HS-27A (cell line): ENCODE measurements at places on chromosomes 12 and 14.

GRCh38 chr12:54829511-54829910 is 24.8 kb upstream of the MUCL1 start:
- no peak for DNase-seq

- no peak for DNase-seq
Measured at GRCh38 chr12:122949405-122949804, 16.9 kb downstream of the ABCB9 start.

DNA sequence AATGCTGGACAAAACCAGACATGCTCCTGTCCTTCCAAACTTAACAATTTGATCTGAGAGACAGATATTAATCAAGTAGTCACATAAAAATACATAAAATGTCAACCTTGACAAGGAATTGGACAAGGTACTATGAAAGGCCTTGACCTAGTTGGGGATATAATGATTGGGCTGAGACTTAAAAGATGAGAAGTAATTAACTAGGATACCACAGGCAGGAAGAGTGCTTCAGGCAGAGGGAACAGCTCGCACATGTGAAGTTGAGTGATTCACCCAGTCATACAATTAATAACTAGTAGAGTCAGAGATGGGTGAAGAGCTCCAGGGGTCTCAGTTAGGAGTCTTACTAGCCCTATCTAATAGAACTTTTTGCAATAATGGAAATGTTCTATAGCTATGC is 259.5 kb downstream of the MSRB3 start:
- DNase-seq: no peak

DNA sequence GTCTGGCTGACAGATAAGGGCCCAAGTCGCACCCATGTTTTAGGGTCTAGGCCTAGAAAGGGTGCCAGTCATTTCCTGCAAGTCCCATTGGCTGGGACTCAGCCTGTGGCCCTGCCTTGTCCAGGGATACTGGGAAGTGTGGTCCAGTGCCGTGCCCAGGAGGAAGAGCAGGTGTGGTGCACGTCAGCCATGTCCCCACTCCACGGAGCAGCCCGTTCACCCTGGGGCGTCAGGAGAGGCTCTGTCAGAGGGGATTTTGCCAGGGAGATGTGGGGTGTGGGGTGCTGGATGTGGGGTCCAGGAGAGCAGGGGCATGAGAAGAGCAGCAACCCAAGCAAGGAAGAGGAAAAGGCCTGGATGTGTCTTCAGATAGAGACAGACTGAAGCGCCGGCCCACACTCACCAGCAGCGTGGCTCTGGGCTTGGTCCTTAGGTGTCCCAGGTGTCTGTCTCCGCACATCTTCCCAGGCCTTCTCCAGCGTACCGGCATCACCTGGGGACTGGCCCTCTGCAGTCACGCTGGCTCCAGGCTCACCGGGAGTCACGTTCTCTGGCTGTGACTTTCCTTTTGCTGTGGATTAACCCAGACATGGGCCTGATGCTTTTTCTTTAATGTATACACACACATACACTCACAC is 138.2 kb downstream of the CACNA1C start:
- DNase-seq: no peak

- no peak for DNase-seq
Measured at GRCh38 chr14:75450381-75451276, 22.8 kb downstream of the JDP2 start.

DNA sequence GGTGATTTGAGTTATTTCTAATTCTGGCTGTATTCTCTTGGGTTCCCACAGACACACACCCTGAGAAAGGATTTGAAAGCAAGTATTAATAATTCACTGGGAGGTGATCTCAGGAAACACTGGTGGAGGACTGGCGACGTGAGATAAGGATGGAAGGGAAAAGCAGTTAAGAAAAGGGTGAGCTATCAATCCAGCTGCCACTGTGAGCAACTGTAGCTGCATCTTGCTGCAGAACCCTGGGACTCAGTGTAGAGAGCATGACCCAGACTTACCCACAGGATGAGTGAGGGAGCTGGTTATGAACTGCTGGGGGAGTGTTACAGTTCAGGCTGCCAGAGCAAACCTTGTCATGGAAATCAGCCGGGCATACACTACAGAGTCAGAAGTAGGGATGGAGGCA is 71.9 kb downstream of the RESF1 start:
- DNase-seq: no peak

DNA sequence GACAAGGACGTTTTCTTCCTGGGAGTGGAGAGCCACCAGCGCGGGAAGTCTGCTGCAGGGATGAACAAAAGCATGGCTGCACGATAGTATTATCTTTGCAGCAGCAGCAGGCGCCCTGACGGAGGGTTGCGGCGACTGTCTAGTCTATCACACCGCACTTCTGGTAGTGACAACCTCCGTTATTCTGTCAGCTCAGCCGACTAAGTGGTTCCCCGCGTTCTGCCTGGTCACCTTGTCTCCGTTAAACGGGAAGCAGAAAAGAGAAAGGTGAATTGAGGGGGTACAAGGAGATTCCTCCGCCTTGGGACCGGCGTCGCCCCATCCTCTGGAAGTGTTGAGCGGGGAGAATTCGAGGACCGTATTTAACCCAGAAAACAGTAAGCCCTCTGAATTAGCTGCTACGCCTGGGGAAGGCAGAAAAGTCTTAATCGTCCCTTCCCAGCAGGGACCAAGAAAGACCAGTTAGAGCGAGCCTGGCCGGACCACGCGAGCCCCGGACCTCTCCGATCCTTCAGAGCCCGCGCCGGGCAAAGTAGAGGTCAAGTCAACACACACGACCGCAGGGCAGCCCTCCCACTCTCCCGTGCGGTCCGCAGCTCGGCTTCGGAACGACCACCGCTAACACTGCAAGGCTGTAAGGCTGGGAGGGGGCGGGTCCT is 536 bp upstream of the DAAM1 start:
- DNase-seq: peak; percentile 48
